Activated CD8-positive, alpha-beta memory T cell treated with anti-CD3 and anti-CD28 coated beads for 4 hours (primary cell): ENCODE measurements at places on chromosomes 4 and X.

- DNase-seq, result no peak
These were observed 53.0 kb upstream of the RPS6KA6 start for GRCh38 chrX:84240848-84241565.

GRCh38 chrX:141467442-141467841 lies 117.1 kb downstream of the SPANXA1 start:
- DNase-seq, result no peak

GRCh38 chr4:20480165-20480947 lies 219.9 kb upstream of the PACRGL start:
- no peak for DNase-seq

- no peak for DNase-seq
These were observed 157.7 kb downstream of the AFAP1 start for GRCh38 chr4:7781993-7782392.

DNA sequence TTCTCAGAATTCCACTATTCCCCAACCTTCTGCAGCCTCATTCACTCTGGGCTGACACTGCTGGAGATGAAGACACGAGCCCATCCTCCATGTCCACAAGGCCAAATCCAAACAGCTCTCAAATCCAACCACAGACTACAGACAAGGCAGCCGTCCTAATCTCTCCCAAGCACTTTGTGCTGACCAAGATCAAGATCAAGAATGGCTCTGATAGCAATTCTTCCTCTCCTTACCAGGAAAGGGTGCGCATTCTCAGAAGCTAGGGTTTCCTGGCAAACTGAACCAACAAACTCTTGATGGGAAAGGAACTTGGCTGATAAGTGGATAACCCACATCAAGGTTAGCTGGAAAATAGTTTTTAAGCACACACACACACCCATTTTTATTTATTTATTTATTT lies 26.5 kb downstream of the RELL1 start:
- no peak for DNase-seq

- no peak for DNase-seq
These were observed 1.3 kb downstream of the LPAR4 start for GRCh38 chrX:78748846-78749245.
